MCF 10A (cell line): ENCODE measurements at places on chromosomes 4 and X. TPM values are rescaled to one million over a fixed set of nuclear protein-coding genes. Genes with fewer than 3 reads are reported as not detected.

DNA sequence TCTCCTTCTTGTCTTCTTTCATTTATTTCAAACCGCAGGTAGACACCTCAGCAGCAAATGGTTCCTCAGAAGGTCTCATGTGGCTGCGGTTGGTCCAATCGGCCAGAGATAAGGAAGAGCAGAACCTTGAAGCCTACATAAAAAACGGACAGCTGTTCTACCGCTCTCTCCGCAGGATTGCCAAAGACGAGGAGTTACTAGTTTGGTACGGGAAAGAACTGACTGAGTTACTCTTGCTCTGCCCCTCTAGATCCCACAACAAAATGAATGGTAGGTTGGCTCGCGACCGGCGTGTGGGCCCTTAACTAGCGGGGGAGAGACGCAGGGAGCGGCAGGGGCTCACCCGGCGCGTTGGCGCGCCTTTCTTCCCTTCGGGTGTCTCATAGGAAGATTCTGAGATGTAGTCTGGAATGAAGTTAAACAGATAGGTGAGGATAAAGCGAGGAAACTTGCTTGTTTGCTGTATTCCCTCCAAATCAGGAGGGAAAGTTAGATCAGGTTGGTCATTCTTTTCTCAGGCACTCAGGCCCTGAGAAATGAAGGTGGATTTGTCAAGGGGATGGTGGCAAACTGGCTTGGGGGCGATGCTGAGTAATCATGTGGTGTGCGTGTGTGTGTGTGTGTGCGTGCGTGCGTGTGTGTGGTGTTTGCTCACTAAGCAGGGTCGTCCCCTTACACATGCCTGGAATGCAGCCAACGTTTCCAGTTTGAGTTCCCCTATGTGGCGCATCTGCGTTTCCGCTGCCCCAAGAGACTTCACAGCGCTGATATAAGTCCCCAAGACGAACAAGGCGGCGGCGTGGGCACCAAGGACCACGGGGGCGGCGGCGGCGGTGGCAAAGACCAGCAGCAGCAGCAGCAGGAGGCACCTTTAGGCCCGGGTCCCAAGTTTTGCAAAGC, 4.2 kb downstream of the PRDM8 start:
- no peaks in the 10 kb centered on the region for H3K4me1 ChIP-seq
- peak overlapping the region; percentile 62 for H3K4me3 ChIP-seq
- H3K27me3 ChIP-seq, result no peaks in the 10 kb centered on the region
- peaks cover 2% of the 10 kb centered on the region for H3K36me3 ChIP-seq

DNA sequence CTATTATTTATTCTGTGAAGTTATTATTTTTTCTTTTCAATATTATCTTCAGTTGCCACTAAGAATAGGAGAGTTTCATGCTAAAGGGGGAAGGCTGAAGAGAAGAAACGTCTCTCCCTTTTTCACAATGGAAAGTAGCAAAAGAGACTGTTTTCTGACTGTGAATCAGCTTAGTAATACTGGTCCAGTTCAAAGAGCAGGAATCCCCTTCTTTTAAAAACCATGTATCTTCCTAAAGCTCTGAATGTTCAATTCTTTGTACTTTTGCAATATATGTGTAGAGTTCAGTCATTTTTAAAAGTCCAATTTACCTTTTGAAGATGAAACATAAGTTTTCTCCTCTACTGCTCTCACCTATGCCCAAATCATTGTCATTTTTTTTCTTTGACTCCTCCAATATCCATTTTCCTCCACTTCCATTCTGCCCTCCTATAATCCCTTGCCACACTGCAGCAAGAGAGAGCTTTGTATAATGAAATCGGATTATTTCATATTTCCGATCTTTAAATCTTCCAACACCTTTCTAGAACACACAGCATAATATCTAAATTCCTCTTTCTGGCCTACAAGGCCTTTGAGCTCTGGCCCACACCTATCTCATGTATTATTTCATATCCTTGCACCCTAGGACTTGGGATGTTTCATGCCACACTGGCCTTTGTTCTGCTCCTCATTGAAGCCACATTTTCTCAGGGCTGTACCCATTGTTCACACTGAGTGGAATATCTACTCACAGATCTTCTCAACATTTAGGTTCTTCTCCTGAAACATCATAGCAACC, 195.3 kb downstream of the CAMK2D start:
- no peaks in the 10 kb centered on the region for H3K27me3 ChIP-seq
- H3K4me1 ChIP-seq, result no peaks in the 10 kb centered on the region
- peak overlapping the region; percentile 1 for H3K27ac ChIP-seq
- DNase-seq, result no peak
- H3K4me3 ChIP-seq, result no peak overlapping the region
- H3K36me3 ChIP-seq, result no peaks in the 10 kb centered on the region

The TEX13C gene
- not detected in 2 replicates for total RNA-seq

DNA sequence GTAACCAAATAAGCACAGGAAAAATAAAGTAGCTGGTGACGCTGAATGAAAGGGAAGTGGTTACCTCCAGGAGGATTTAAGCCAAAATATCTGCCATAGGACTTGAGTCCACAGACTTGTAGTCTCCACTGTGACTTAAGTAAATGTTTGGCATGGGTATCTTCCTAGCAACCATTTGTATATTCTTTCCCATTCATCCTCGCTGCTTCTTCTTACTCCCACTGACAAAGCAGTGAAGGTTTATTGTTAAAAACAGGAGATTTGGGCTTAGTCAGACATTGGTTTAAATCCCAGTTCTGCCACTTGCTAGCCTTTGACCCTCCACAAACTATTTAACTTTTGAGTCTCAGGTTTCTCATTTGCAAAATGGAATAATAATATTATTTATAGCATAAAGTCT, 22.3 kb downstream of the COL4A6 start:
- peaks cover 6% of the 10 kb centered on the region for H3K4me1 ChIP-seq
- H3K36me3 ChIP-seq, result peaks cover 21% of the 10 kb centered on the region
- H3K27ac ChIP-seq, result no peak overlapping the region
- H3K4me3 ChIP-seq, result no peak overlapping the region
- no peak for DNase-seq

- no peak overlapping the region for H3K4me3 ChIP-seq
- H3K36me3 ChIP-seq, result no peaks in the 10 kb centered on the region
These were observed 374.1 kb upstream of the RASGEF1B start for GRCh38 chr4:81845761-81846160.

- H3K27ac ChIP-seq, result no peak overlapping the region
- peaks cover 36% of the 10 kb centered on the region for H3K4me1 ChIP-seq
- no peak for DNase-seq
- H3K4me3 ChIP-seq, result no peak overlapping the region
These were observed 172.8 kb downstream of the SMIM20 start for GRCh38 chr4:26086621-26087441.

DNA sequence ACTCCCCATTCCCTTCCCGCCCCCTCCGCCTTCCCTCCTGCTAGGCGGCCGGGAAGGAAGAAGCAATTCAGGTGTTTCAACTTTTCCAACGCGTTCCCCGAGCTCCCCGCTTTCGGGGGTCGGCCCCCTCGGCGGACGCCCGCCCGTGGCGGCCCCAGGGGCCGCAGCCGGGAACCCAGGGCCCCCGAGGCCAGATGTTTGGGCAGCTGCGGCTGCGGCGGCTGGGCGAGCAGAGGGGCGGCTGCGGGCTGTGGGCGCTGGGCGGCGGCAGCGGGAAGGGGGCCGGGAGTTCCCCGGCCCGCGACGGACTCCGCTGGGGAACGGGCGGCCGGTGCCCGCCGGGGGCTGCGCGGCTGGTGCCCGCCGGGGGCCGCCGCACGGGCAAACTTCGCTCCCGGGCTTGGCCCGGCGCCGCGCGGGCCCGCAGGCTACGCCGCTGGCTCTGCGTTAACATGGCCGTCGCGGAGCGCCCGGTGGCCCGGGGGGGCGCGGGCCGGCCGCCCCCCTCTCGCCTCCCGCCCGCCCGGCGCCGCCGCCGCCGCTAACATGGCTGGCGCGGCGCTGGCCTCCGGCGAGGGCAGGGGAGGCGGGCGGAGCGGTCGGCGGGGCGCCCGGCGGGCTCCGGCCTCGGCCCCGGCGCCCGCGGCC, 510 bp downstream of the HMGB3 start:
- H3K4me1 ChIP-seq, result peaks cover 12% of the 10 kb centered on the region
- H3K27me3 ChIP-seq, result no peaks in the 10 kb centered on the region
- no peak for DNase-seq
- peaks cover 28% of the 10 kb centered on the region for H3K36me3 ChIP-seq
- H3K4me3 ChIP-seq, result peak overlapping the region; percentile 54

DNA sequence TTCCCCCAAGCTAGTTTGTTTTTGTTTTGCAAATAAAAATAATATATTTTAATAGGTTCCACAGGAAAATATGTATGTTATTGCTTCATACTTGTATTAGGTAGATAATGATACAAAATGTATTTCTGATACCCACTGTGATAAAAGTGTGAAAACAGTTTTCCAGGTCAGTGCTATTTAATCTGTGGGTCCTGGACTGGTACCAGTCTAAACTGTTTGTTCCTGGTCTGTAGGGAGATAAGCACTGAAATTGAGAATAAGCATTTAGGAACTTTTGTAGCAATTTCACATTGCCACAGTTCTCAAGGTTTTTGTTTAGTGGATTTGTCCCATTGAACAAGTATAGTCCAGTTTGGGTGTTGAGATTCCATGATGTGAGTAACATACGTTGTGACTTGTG, 110.5 kb downstream of the PDLIM5 start:
- no peaks in the 10 kb centered on the region for H3K27me3 ChIP-seq
- peaks cover 26% of the 10 kb centered on the region for H3K4me1 ChIP-seq
- peaks cover 5% of the 10 kb centered on the region for H3K36me3 ChIP-seq
- no peak overlapping the region for H3K4me3 ChIP-seq
- no peak overlapping the region for H3K27ac ChIP-seq

DNA sequence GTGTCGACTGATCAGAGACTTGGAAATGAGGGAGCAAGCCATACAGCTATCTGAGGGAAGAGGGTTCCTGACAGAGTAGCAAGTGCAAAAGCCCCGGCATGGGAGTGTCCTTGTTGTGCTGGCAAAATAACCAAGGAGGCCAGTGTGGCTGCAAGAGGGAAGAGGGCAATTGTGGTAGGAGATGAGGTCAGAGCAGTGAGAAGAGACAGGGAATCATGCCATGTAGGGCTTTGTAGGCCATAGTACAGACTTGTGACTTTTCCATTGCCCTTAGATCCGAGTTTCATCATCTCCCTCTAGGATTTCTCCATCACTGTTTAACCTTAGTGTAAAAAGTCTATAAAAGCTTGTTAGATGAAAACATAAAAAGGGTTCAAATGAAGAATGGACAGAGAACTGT, 76.2 kb downstream of the DOCK11 start:
- peak; percentile 6 for DNase-seq
- no peaks in the 10 kb centered on the region for H3K36me3 ChIP-seq
- H3K27me3 ChIP-seq, result peaks cover 30% of the 10 kb centered on the region
- no peak overlapping the region for H3K27ac ChIP-seq

DNA sequence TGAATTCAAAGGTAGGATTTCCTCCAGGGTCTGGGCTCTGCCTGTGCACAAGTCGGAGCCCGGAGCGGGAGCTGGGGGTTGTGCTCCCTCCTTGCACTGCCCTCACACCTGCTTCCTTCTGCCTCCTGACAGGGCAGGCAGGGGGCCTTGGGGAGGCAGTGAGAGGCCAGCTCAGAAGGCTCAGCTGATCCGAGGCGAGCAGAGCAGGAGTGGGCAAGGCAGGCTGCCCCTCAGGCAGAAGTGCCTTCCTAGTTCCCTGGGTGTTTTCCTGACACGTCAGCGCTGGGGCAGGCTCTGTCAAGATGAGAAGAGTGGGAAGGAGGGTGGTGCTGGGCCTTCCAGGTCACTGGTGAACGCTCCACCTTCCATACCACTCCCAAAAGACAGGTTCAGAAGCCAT, 5.5 kb upstream of the IRAK1 start:
- DNase-seq, result no peak
- peaks cover 30% of the 10 kb centered on the region for H3K36me3 ChIP-seq
- peaks cover 49% of the 10 kb centered on the region for H3K27me3 ChIP-seq
- no peak overlapping the region for H3K27ac ChIP-seq
- no peak overlapping the region for H3K4me3 ChIP-seq
- no peaks in the 10 kb centered on the region for H3K4me1 ChIP-seq

The KLHL5 gene
- 59.2 and 67.7 TPM in 2 replicates for total RNA-seq

DNA sequence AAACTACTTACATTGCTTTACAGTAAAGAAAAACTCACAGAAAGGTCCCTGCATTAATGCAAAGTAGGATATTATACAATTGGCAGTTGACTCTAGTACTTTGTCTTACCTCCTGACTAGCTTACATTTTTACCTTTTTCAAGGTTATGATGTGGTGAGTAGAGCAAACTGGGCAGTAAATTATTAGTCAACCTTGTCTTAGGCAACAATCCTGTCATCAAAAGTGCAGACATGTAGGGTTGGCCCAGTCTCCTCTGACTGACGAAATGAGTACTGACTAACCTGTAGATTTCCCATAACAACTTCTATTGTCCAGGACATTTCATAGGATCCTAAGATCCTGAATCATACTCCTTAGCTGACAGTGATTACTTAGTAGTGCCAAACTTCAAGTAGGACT, 142.0 kb upstream of the NUDT6 start:
- H3K27ac ChIP-seq, result peak overlapping the region; percentile 82
- DNase-seq, result peak; percentile 96

DNA sequence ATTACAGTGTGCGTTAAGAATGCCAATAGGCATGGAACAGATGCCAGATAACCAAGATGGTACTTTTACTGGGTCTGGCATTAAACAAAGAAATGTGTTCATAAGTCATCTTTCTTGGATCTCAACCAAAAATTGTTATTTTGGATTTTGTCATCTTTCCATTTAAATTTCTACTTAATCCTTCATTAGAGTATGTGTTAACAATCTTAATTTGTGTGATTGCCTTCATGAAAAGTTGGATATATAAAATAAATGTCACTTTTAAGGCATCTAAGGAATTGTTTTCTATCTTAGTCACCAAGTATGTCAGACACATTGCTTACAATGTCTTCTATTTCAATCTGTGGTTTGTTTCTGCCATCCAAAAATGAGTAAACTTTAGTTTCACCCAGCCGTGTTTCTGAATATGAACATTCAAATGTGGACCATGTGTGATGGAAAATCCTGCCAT, 87.5 kb downstream of the PALLD start:
- H3K36me3 ChIP-seq, result peaks cover 6% of the 10 kb centered on the region
- H3K27me3 ChIP-seq, result no peaks in the 10 kb centered on the region
- no peak for DNase-seq

DNA sequence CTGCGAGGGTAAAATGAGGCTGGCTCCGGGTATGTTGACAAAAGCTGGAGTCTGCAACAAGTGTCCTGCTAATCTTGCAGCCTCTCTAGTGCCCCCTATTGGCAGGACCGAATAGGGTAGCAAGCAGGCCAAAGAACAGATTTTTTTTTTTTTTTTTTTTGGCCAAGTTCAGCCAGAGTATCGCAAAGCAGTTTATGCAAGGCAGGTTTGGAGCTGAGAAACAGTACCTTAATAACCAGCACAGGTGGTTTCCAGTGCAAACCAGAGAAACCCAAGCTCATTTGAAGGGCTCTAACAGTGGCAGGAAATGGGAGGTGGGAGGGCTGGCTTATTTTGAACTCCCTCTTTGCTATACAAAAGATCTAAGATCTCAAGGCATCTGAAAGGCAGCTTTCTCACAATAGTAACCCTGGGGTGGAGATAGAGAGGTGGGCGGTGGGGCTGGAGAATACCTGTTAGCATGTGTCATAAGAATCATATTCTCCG, 38.2 kb upstream of the OCIAD2 start:
- no peaks in the 10 kb centered on the region for H3K36me3 ChIP-seq
- peaks cover 34% of the 10 kb centered on the region for H3K4me1 ChIP-seq
- H3K27me3 ChIP-seq, result no peaks in the 10 kb centered on the region
- peak; percentile 73 for DNase-seq
- H3K4me3 ChIP-seq, result peak overlapping the region; percentile 48

GRCh38 chr4:54499308-54500074, 158.3 kb upstream of the KIT start:
- peak overlapping the region; percentile 1 for H3K27ac ChIP-seq
- no peaks in the 10 kb centered on the region for H3K27me3 ChIP-seq
- DNase-seq, result peak; percentile 16

- no peak for DNase-seq
- no peaks in the 10 kb centered on the region for H3K27me3 ChIP-seq
- H3K4me1 ChIP-seq, result no peaks in the 10 kb centered on the region
- no peak overlapping the region for H3K27ac ChIP-seq
- H3K4me3 ChIP-seq, result no peak overlapping the region
- H3K36me3 ChIP-seq, result peaks cover 8% of the 10 kb centered on the region
These were observed 24.0 kb downstream of the TET2 start for GRCh38 chr4:105170711-105171110.
